Activated CD4-positive, alpha-beta T cell treated with anti-CD3 and anti-CD28 coated beads, Interleukin-2, Interleukin-4, amounts not matched to agents 100 ng/mL and 50 ng/mL, durations not matched to agents 16 hours and 8 hours (primary cell): ENCODE measurements at places on chromosomes 7 and 10.

- no peak for DNase-seq
Measured at GRCh38 chr7:148135116-148135515, 455.4 kb upstream of the C7orf33 start.

GRCh38 chr7:30927559-30927958 lies 15.9 kb downstream of the AQP1 start:
- no peak for DNase-seq

DNA sequence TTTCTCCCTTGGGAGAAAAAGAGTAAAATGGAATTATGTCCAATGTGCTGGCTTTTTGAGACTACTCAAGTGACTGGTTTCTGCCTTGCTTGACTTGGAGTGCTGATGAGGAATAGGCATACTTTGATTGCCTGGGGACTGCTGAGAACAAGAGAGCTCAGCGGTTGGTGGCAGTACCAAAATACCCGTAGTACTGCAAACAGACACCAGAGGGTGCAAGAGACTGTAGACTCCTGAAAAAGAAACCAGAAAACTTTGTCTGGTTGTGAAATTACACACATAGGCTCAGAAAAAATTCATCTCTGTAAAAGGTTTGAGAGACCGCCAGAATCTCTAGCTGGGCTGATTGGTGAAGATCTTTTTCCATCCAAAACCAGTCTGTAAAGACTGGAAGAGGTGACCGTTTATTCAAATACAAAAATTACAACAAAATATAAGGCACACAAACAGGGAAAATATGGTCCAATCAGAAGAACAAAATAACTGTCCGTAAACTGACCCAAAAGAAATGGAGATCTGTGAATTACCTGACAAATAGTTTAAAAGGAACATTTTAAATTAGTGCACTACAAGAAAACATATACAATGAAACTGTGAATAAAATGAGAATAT lies 18.5 kb downstream of the BICC1 start:
- peak; percentile 71 for DNase-seq

- DNase-seq = no peak
Measured at GRCh38 chr10:87105446-87106124, 10.6 kb downstream of the SHLD2 start.

- DNase-seq = no peak
Measured at GRCh38 chr7:16548428-16548827, 21.8 kb downstream of the LRRC72 start.
